ENCODE measurements at places on chromosomes 4 and X.

DNA sequence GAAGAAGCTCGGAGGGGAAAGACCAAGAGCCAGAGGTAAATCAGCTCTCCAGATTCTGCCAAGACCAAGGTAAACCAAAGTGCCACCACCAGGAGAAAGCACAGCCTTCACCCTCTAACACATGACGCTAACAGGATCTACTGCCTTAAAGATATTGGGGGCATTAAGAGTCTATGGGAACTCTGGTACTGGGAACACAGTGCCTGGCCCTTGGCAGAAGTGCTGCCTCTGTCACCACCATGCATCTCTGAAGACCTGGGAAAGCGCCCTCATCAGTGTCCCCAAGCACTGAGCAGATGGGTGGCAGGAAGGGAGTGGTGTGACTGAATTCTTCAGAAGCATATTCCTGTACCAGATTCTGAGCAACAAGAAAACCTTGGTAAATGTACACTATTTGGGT lies 1.3 kb downstream of the QDPR start:
- DNase-seq: no peak

DNA sequence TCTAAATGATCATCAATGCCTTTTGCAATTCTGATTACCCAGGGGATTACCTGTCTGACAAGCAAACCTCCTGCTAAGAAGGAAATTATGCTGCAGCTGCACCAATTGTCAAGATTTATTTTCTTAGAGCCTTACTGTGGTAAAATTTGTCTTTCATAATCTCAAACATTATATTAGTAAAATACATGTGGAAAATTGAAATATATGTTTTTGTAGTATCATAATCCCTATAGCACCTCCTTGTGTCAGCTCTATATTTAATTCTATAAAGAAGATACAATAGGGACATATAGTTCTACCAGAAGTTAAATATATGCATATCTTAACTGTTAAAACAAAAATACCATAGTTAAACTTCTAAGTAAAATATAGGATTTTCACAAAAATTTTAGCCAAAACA lies 655.6 kb upstream of the PCDH10 start:
- DNase-seq: no peak

- DNase-seq: no peak
Observed at GRCh38 chrX:106963111-106963510, 36.9 kb downstream of the MORC4 start.

DNA sequence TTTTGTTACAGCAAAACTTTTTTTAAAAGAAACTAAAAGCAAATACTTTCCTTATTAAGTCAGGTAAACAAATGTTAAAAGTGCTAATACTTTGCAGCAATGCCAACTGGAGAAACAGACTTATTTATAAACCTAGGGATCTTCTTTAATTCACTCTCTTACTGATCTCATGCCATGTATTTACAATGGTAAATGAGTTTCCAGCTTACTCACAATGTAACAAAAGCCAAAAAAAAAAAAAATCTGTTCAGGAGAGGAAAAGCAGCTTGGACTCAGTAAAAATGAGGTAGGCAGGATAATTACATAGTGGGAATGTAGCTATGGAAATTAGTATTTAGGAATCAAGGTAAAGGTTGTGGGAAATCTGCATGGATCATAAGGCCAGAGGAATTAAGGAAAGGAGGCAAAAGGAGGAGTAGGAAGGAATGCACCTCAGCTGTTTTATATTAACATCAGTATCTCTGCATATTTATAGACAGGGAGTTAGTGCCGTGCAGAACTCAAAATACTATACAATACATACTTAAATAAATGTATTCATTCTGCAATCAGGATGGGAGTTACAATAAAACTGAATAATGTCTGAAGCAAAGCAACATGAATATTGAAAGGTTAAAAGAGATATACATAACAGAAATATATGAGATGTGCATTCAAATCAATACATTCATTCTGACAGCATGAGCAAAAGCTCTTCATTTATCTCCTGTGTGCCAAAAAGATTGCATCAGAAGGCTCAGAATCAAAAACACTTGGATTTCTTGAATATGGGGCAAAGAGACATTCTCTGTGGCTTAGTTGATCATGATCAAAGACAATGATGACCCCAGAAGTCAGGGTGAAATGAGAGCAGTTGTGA lies 57.9 kb upstream of the ETNPPL start:
- DNase-seq: no peak

DNA sequence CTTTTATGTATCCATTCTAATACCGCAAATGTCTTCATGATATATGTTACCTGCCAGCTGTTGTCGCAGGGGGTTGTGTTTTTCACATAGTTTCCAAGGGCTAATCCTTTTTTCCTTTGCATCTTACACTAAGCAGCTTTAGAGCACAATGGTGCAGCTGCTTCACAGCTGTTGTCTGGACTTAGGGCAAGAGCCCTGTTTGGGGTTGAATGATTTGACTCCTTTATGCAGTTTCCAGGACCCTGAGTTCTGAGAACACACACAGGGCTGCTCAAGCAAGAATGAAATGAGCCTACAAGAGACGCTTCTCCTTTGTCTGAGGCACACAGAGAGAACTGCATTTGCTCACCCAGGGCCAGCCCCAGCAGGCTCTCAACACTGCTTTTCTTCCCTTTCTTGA lies 20.2 kb downstream of the CCNG2 start:
- no peak for DNase-seq

DNA sequence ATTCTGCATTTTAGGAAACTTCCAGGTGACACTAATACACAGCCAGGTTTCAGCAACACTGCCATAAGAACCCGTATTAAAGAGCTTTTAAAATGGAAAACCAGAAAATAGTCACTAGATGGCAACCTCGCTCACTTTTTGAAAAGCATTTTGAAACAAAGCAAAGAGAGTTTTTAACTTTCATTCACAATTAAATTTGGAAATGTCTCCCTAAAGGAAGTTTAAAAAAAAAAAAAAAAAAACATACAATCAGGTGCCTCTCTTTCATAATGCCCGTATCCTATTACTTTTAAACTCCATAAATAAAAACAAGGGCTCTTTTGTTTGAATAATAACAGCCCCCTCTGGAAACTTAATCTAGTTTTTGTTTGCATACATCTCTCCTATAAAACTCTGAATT lies 20.3 kb downstream of the MEPE start:
- no peak for DNase-seq

GRCh38 chr4:179472164-179472563 lies 2029.9 kb upstream of the AGA start:
- DNase-seq: no peak

DNA sequence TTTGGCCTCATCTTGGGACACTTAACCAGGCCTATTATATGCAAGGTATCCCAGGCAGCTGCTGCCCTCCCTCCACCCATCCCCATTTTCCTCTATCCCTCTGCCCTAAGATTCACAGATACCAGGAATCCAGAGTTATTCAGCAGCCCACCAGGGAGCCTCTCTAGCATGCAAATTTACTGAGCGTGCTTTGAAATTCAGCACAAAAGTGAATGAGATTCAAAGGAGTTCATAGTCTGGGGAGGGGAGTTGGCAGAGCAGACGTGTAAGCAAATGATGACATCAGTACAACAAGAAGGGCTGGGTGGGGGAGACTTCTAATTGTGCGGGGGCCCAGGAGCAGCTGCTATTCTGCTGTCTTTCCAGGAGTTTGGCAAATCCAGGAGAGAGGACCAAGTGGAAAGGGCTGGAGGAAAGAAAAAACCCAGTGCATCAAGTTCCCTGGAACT lies 1.7 kb upstream of the MTM1 start:
- DNase-seq: no peak

- no peak for DNase-seq
Observed at GRCh38 chrX:35858906-35859305, 60.6 kb upstream of the CFAP47 start.

DNA sequence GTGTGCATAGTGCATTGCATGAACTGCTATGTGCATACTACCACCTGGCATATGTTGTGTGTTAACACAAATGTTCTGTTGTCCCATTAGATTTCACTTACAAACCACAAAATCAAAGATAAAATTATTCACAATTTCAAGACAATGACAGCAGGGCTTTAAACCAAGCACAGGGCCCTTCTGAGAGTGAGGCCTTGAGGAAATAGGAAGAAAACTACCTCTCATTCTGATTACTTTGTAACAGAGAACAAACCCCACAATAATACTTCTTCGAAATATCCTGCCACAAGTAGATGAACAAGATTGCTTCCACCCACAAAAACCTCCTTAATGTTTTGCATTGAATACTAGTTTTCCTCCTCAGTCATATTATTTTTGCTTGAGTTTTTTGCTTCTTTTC lies 85.5 kb upstream of the SPANXB1 start:
- DNase-seq: no peak

- peak; percentile 41 for DNase-seq
Observed at GRCh38 chrX:68838571-68838910, 9.7 kb downstream of the EFNB1 start.

All from sciatic nerve (tissue), 2 donors.